ENCODE measurements at places on chromosomes 12 and 14. TPM values are rescaled to one million over a fixed set of nuclear protein-coding genes. Genes with fewer than 3 reads are reported as not detected.

The FKBP4 gene
- 27.6 TPM for total RNA-seq

The ARG2 gene
- 6.3 TPM for total RNA-seq

The GPR135 gene
- total RNA-seq = 2.6 TPM

The MYF5 gene
- not detected for total RNA-seq

The PRPH gene
- total RNA-seq = not detected

The MFAP5 gene
- total RNA-seq = 390 TPM

The KRT8 gene
- total RNA-seq = 5.5 TPM

The ZNF385A gene
- total RNA-seq = 1.6 TPM

The DAO gene
- not detected for total RNA-seq

The CLEC7A gene
- not detected for total RNA-seq

The TMEM132C gene
- total RNA-seq = not detected

The RAD51AP1 gene
- 13.1 TPM for total RNA-seq

The GALNT16 gene
- 1.4 TPM for total RNA-seq

Data from GM23248 (cell line).